ENCODE measurements at places on chromosomes 13 and 19.

DNA sequence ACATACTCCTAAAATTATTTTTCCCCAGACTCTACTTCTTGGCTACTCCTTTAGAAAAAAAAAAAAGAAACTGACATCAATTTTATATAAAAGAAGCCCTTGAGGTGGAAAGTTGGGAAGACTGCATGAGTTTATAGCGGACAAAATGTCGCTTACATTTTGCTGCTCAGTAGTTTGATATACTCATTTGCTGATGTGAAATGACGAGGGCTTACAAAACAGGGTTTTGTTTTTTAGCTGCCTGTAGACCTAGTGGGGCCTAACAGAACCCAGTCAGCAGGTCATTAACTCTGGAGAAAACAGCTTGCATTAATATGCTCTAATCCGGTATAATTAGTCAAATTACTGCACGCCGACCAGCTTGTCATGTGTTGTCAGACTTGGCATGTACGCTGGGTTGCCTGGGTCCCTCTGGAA, 37.6 kb upstream of the MAB21L1 start:
- no peak for DNase-seq

DNA sequence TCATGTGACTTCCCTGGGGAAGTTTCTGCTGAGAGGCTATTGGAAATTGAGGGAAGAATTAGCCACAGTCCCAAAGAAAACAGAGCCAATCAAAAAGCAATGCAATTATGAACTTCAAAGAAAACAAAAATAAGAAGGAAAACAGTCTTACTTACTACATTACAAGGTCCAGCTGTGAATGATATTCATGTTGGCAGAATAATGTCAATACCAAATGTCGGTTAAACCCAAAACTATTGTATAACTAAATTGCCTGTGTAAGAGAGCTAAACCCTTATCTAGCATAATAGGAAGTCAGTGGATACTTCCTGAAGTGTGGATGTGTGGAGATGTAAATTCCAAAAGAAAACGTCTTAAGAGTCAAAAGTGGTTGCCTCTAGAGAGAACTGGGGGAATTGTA, 12.4 kb downstream of the KL start:
- no peak for DNase-seq

- no peak for DNase-seq
Measured at GRCh38 chr19:4534836-4535658, at the start of gene PLIN5. Gene PLIN5 (minus strand): TSS chr19:4535224. CDS start chr19:4534074, 1,150 bp downstream.

- no peak for DNase-seq
Measured at GRCh38 chr19:6685962-6686627, 16.1 kb upstream of the TNFSF14 start.

DNA sequence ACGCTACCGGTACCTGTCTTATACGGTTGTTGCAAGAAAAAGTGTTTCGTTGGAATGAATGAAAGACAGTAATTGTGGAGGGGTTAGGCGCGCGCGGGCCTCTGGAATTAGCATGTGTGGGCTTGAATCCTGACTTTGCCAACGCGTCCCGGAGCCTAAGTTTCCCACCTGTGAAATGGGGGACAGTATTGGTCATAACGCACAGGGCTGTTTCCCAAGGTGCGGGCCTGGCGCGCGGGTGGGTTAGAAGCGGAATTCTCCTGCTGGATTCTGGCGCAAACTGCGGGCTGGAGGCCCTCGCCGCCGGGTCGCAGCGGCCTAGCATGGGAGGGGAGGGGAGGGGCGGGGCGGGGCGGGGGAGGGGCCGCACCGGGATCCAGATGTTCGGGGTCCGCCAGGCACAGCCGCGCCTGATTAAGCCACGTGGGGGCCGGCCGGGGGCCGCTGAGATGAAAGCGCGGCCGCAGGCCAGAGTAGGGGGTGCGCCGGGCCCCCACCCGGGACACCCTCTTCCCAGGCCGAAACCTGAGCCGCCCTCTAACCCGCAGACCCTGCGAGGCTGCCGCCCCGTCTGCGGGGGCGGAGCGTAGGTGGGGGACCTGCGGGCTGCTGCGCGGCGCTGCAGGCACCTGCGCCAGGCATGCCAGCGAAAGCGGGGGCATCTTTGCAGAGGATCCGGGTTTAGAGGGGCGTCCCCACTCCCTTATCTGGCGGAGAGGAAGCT, 1.2 kb upstream of the TMEM59L start:
- DNase-seq: no peak

DNA sequence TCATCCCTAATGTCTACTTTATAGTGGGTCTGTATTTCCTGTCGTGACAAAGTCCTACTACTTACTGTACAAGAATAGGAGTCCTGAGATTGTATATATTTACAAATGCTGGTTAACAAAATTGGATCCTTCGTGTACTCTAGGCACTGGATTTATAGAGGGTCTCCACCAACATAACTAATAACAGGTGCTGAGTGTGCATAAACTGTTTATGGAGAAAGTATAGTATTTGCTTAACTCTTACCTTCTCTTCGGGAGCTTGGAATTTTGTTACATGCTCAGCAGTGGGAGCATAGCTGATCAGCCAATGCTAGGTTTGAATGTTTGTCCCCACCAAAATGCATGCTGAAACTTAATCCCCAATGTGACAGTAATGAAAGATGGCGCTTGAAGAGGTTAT, 12.1 kb downstream of the ZNF442 start:
- no peak for DNase-seq

DNA sequence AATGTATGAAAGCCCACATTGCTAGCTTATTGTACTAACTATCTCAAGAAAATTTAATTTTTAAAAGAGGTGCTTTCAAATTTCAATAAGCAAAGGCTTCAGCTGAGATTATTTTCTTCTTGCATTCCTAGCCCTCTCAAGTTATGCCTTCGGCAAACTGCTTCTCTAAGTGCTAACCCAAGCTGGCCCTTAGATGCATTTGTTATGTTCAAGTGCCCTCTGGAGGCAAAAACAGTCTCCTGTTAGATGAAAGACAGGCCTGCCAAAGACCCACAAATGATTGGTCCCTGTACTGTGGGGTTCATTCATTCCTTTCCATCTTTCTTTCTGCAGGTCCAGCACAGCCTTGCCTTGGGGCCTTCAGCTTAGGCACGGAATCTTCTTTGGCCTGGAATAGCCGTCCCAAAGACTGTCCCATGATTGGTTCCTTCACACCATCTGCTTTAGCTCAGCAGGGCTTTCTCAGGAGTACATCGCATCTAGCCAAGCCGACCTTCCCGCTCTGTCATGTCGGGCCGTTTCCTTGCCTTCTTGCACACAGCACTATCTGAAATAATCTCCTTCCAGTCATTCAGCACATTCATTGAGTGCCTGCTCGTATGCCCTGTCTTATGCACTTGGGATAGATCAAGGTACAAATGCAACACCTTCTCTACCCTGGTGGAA, 26.4 kb upstream of the TPTE2 start:
- DNase-seq: peak; percentile 27

- DNase-seq: no peak
Measured at GRCh38 chr19:16698914-16699313, 20.7 kb upstream of the NWD1 start.

DNA sequence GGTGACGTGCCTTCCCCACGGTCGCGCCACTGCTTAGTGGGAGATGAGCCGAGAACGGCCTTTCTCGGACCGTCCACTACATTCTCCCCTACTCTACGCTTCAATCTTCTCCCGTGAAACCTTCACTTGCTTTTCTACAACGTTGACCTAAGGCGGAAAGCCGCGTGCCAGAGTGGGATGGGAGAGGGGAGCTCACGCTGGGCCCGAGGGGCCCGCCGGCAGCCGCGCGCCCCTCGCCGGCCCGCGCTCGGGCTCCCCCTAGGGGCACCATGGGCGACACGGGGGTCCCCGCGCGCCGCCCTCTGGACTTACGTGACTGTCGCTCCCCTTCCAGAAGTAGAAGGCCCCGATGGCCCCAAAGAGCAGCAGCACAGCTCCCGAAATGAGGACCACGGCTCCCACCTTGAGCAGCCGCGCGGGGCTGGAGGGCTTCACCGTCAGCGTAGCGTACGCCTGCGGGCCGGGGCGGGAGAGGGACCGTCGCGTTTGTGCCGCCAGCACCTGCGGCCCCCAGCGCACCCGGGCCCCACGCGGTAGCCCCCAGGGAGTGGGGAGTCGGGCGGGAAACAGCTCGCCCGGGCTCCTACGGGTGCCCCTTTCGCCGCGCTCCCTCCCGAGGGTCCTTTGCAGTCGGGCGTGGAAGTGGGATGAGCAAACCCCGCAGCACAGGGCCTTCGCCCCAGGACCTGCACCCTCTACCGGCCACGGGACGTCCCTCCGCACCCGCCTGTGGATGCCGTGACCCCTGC, 727 bp downstream of the CNMD start:
- DNase-seq: no peak

DNA sequence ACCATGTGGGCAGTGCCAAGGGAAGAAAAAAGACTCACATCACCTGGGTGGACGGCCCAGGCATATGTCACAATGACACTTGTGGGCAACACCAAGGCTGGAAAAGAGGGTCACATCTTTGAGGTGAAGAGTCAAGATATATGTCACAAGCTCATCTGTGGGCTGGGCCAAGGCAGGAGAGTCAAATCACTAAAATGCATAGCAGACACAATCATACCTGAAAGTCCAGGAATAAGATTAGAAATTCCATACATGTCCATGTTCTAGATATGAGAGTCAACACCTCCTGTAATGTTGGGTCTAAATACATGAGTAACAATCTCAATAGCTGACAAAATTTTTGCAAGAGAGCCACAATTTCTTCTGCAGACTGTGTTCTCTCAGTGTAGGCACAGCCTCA, 145.0 kb downstream of the ZNF675 start:
- DNase-seq: no peak

GRCh38 chr13:87537951-87538350, 133.2 kb upstream of the SLITRK5 start:
- DNase-seq: no peak

- no peak for DNase-seq
Measured at GRCh38 chr13:78305171-78305570, 298.2 kb downstream of the POU4F1 start.

DNA sequence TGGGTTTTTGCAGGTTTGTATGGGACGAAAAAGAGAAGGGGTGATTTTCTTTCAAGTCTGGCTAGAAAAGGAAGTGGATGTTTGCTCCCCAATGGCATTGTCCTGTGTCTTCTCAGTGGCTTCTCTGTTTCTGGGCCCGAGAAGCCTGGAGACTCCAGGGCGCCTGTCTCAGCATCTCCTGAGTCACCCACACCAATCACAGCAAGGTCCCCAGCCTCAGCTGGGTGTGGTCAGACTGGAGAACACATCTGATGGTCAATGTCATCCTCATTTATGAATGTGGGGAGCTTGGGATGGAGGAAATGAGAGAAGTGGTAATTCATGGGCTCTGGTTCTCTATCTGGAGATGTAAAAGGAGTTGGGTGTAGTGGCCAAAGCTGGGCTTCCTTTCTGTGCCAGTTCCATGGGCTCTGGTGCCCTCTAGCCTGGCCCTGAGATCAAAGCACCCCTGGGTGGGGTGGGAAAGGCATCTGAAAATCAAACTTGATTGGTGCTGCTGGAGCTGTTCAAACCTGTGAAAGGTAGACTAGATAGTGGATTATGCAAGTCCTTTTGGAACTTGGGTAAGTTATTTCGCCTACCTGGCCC, 13.4 kb downstream of the RASL11A start:
- no peak for DNase-seq

- no peak for DNase-seq
Measured at GRCh38 chr19:43675906-43676305, 5.9 kb upstream of the PLAUR start.

- no peak for DNase-seq
Measured at GRCh38 chr13:86464193-86464592, 665.0 kb upstream of the SLITRK6 start.

DNA sequence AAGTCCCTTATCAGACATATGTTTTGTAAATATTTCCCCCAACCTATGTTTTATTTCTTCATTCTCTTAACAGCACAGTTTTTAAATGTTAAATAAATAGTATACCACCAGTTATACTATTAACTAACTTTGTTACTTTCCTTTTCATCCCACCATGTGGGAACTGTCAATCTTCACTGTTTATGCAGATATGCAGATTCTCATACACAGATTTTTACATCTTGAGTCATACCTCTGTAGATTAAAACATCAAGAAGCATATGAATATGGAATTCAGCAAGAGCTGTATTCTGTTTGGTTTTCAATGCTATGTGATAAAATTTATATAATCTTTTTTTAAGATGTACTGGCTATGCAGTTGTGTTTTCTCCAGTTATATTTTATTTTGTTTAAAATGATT, 566.3 kb downstream of the LIG4 start:
- no peak for DNase-seq

DNA sequence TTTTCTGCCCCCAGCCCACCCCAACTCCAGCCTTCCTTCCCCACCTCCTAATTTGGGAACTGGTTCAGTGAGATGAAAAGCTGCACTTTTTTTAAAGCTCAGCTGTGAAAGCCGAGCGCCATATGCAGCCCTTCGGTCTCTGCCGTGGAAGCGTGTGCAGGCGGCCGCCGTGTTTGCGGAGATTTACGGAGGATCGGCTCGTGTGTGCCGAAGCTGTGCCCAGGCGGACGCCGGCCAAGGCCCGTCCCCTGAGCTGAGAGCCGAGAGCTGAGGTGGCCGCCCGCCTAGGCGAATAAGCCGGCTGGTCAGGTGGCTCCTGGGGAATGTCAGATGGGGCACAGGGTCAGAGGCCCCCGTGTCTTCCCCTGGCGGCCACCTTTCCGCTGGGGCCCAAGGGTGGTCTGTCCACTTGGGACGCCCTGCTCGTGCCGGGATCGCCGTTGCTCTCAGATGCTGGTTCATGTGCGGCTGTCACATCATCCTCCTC, 78.7 kb downstream of the ZNF536 start:
- no peak for DNase-seq

- DNase-seq: no peak
Measured at GRCh38 chr19:53388904-53389303, 6.0 kb upstream of the ZNF765 start.

GRCh38 chr13:110507678-110508381, 53.7 kb downstream of the RAB20 start:
- DNase-seq: no peak

DNA sequence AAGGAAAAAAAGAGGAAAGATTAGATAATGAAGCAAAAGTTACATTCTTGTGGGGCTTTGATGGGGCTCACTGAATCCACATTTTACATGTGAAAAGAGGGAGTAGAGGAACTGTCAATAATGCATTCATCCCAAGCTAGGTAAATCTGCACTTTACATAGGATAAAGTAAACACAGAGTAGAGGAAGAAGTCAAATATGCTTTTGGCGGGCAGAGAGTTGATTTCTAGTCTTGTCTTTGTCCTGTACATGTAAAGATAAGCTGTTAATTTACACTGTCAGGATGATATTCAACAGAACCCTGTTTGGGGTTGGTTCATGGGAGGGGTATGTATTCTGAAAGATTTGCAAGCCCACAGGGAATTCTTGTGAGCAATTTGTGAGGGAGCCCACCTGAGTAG, 18.0 kb upstream of the TNFRSF19 start:
- DNase-seq: no peak

Measured in activated T-helper 1 cell treated with anti-CD3 and anti-CD28 coated beads, Interleukin-12 subunit alpha, Interleukin-12 subunit beta, Interleukin-2, Interleukin-4 antibody, amounts not matched to agents 30 ng/mL and 10 ng/mL and 1 ng/mL, durations not matched to agents 14 hours and 24 hours and 36 hours (primary cell).